ENCODE measurements at places on chromosomes 6 and 20. TPM values are rescaled to one million over a fixed set of nuclear protein-coding genes. Genes with fewer than 3 reads are reported as not detected.

Gene OR2J3
- total RNA-seq, result not detected

Gene TNFRSF6B
- total RNA-seq, result 91.9 TPM

Gene MRPS18A
- 54.7 TPM for total RNA-seq

- no peak for DNase-seq
Measured at GRCh38 chr6:4316867-4317400, 181.6 kb upstream of the ECI2 start.

DNA sequence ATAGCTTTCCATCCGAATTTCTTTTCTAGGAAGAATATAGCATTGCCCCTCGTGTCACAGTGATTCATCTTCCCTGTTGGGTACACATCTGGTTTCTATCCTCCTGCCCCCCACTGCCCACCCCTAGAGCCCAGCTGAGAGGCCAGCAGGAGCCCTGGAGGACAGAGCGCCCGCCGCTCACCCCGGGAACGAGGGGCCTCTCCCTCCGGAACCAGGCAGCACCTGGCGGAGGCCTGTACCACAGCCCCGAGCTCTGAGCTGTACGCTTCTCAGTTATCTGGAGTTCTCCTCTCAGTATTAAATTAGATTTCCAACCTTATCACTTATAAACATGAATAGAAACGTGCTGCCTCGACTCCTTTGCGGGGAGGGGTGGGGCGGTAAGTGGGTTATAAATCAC is 6.0 kb downstream of the ANKRD60 start:
- DNase-seq, result no peak

DNA sequence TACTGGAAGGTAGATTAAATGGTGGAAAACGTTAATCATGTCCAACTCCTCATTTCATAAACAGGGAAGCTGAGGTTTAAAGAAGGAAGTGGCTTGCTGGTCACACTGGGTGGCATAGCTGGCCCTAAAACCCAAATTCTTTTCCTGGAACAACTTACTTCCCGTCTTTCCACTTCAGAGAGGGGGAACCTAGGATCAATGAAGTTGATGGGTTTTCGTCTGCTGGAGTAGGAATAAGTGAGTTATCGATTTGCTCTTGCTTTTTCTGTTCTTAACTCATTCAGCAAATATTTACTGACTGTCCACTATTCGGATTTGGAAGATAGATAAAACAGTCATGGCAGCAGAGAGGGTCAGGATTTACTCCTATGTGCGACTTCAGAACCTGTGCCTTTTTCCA is 1.2 kb upstream of the SYS1 start:
- DNase-seq, result no peak

GRCh38 chr6:75926293-75927168 is 145.9 kb downstream of the IMPG1 start:
- no peak for DNase-seq

GRCh38 chr6:155248008-155249001 is 15.5 kb upstream of the CLDN20 start:
- no peak for DNase-seq

GRCh38 chr6:5995949-5996713 is 10.6 kb downstream of the NRN1 start:
- no peak for DNase-seq

DNA sequence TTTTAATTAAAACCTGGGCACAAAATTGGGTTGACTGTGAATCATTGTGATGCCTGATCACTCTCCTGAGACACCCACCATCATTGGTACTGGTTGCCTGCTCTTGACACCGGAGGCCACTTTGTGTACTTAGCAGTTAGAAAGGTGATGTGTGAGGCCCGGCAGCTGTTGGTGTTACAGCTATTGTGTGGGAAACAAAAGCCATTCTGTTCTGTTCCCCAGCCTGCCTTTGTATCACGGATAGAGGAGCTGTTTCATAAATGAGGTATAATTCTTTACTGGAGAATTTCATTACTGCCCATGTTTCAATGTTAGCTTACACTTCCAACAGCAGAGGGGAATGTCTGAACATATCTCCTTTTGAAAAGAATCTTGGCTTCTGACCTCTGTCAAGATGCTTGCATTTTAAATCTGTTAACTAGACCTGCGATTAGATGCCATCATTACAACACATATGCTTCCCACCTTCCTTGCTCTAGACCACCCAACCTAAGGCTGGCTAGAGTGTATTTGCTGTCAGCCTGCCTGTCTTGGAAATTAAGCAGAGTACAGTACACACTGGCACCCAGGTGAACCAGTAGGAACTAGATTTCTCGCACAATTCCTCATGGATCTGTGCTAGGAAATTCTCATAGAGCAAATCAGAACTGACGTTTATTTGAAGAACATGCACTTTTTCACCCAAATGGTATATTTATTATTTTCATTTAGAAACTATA is 142.4 kb upstream of the INSM1 start:
- DNase-seq, result no peak

GRCh38 chr20:24046888-24047287 is 58.3 kb upstream of the GGTLC1 start:
- DNase-seq, result no peak

Data from omental fat pad (tissue), 4 donors.